ENCODE measurements at places on chromosomes 2 and 18.

DNA sequence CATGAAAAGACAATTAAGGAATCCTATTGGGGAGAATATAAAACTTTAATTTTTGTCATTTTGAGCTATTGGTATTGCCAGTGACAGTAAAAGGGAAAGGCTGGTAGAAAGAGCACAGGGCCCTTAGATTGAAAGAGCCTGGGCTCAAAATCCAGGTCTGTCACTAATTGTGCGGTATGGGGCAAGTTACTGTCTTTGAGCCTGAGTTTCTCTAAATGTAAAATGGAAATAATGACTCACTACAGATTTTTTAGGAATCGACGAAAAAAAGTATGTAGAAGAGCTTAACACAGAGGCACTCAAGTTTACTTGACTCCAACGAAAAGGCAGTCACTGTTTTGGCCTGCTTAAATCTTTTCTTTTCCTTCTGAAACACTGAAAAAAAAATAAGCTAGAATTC lies 7.0 kb downstream of the NDUFV2 start:
- DNase-seq, result no peak

DNA sequence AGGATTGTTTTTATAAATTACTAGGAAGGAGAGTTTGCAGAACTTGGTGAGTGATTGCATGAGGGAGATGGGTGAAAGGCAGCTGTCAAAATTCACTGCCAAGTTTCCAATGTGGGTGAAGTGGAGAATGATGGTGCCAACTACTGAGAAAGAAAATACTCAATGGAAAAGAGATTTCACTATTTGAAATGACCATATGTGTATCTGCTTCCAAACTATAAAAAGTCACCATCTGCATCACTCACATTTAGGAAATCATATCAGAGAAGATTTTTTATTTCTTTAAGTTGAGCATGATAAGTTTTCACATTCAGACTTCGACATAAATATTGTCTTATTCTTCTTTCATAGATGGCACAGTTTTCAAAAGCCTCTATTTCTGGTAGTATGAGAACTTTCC lies 570.0 kb upstream of the DSEL start:
- no peak for DNase-seq

DNA sequence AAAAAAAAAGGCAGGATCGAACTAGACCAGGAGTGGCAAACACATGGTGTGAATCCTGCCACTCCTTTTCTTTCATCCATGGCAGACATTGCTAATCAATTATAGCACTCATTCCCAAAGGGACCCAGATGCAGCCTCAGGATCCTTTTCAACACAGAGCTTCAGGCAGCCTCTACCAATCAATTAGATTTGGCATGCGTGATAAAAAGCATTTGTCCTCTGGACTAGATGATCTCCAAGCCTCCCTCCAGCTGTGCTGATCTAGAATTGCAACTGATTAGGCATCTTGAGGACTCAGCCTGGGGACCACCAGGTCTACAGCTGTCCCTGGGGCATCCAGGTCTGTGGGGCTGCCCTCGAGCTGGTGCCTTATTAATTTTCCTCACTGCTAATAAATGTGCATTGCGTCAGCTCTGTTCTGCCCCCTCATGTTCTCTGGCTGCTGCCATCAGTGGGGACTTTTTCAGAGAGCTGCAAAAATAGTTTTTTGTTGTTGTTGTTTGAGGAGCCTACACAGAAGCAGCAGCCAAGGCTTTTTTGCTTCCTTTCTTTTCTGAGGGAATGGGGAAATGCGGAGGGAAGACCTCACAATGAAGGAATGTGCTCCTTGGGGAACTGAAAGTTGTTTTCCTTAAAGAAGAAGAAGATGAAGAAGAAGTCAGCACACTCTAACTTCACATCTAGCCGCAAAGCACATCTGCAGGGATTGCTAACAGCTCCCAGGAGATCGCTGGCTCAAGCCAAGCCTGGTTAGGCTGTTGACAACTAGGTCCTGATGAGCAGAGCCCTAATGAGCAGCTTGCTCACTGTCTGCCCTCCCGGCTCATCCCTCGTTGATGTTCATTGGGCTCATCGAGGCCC lies 8.8 kb upstream of the ATOH8 start:
- DNase-seq, result no peak

GRCh38 chr2:105804266-105804665 lies 59.6 kb downstream of the NCK2 start:
- DNase-seq, result no peak

DNA sequence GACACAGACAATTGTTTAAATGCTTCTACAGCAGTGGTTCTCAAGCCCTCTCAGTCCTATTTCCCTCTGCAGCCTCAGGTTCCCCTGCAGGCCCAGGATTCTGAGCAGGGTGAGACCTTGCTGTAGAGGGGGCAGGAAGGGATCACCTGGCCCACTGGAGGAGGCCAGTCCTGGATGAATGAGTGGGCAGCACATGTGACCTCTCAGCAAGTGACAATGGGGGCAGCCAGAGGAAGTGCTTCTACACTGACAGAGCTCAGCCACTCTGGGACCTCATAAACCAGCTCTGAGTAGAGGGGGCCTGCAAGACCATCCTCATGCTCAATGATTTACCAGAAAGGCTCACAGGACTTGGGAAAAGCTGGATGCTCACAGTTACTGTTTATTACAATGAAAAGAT lies 63.2 kb downstream of the ASB1 start:
- no peak for DNase-seq

GRCh38 chr2:200463452-200463851 lies 46.4 kb downstream of the KCTD18 start:
- no peak for DNase-seq

DNA sequence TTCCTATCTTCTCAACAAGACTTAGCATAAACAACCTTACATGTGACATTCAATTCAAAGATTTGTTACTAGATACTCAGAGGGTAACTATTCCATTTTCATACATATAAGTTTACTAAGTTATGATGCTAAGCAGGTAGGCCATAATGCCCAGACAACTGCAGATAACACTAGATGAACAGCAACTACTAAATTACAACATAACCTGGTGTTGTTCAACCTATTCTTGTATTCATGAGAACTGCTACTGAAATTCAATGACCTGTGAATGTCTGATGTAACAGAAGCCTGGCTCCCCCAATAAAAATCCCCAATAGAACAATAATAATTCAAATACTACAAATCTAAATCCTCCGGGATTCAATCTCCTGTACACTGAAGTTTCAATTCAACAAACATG lies 24.8 kb downstream of the FEZ2 start:
- DNase-seq, result no peak

- no peak for DNase-seq
Measured at GRCh38 chr2:237431372-237431771, 17.4 kb upstream of the COL6A3 start.

DNA sequence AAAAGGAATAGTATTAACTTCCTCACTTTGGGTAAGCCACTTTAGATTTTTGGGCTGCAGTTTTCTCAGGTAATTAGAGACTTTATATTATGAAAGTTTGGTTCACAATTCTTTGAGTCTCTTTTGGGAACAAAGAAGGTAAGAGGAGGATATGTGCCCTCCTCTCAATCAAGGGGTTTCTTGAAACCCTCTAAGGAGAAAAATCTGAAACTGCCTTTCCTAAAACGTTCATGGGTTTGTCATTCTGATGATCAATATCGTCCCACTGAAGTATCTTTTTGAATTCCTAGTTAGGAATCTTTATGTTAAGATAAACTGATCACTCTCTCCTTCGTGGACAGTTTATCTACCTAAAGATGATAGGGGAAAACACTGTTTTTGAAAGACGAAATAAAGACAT lies 42.4 kb upstream of the AKAIN1 start:
- no peak for DNase-seq

DNA sequence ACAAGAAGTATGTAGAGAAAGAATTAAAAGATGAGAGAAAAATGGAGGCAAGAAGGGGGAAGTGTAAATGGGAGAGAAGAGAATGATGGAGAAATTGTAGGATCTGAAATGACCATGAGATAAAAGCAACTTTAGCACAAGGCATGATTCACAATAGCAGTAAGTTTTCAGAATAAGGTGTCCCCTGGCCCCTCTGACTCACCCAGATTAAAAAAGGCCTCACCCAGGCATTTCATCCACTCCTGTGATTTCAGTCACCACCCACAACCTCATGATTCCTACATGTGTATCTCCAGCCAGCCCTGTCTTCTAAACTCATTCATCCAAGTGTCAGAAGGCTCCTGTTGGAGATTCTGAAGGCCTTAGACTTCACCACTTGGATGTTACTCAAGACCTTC lies 56.6 kb downstream of the SP100 start:
- DNase-seq, result no peak

- DNase-seq, result no peak
Measured at GRCh38 chr2:223465793-223466192, 136.4 kb downstream of the SCG2 start.

DNA sequence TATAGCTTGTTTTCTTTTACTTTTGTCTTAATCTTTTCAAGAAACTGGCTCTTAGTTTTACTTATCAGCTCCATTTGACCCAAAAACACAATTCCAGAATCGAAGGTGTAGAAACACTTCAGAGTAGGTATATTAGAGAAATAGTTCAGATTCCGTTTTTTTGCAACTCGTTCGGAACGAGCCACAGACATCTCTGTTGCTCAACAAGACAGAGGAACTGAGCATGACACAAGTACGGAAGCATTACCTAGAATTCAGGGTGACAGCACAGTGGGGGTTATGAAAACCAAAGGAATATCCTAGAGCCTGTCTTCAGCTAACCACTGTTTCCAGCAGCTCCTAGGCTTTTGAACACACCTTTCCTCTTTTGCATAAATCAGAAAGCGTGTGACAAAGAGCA lies 5.0 kb downstream of the HRH4 start:
- no peak for DNase-seq

- DNase-seq, result no peak
Measured at GRCh38 chr2:8089596-8089995, 592.3 kb upstream of the ID2 start.

DNA sequence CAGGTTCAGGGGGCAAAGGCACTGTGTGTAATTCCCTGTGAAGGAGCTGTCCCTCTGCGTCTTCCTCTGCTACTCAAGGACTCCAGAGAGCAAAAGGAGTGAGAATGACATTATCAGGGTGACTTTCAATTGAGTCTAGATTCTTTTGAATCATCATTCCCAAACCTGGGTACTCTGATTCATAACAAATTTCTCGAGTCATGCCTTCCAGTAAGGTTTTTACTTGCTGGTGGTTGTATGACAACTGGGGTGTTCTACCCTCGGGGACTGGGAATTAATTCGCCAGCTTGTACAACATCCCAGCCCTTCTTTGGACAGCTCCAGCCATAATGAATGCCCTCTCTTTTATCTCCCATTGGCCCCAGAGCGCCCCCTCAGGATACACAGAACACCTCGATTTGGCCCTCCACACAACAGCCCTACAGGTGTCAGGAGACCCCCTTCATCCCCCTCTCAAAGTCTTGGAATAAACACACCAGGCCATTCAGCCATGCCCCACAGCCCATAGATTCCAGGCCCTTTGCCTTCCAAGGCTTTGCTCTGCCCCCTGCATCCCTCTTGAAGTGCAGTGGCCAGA lies 254.5 kb downstream of the KLHL29 start:
- DNase-seq, result no peak
